M059J (cell line): ENCODE measurements at places on chromosomes 4 and X. TPM values are rescaled to one million over a fixed set of nuclear protein-coding genes. Genes with fewer than 3 reads are reported as not detected.

Gene PAQR3
- total RNA-seq: 10.7 and 17.5 TPM in 2 replicates

DNA sequence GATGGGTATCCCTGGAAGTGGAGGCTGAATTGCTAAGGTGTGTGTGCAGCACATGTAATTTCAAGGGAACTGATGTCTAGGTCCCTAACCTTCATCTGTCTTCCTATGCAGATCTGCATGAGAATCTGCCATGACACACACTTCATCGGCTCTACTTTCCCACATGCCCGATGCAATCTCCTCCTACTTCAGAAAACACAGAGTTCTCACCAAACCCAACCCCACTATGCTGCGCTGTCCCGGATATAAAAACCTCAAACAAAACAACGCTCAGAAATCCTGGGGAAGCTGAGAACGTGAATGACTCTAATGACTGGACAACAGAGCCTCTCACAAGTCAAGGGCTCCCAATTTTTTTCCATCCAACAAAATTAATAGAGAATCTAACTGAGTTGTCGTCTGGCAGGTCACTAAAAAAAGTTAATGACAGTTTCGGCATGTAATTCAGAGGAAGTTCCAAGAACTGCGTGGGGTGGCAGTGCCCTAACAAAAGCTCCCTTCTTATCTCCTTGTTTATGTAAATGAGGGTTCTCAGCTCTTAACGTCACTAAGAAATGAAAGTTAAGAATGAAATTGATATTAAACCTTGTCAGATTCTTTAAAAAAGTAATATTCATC, 39.0 kb downstream of the STX18 start:
- no peak for DNase-seq

DNA sequence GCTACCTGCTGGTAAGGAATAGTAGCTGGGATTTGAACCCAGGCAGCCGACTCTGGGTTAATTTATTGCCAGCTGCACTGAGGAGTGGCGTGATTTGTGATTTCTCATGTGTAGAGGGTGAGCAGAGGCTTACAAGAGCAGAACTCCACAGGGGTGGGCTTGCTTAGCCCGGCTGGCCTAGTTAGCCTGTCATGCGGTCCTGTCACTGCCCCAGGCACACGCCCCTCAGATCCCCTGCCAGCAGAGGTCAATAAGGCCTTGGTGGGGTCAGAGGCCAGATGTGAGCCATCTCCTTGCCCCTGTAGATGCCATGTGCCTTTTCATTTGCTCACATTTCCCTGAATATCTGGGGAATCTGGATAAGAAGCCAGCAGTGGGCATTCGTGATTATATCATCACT, 13.4 kb downstream of the NSDHL start:
- no peak for DNase-seq

Gene PCSK1N
- 4.1 and 9.0 TPM in 2 replicates for total RNA-seq

Gene ZNF711
- 1.4 and 1.6 TPM in 2 replicates for total RNA-seq

Gene NIPAL1
- total RNA-seq: 3.3 and 4.6 TPM in 2 replicates

Gene RAB28
- 28.5 and 40.2 TPM in 2 replicates for total RNA-seq

- DNase-seq: no peak
These were observed 113.4 kb downstream of the PACRGL start for GRCh38 chr4:20813700-20814099.

GRCh38 chr4:141002323-141002805, 130.9 kb downstream of the RNF150 start:
- DNase-seq: no peak

- DNase-seq: no peak
These were observed 85.5 kb downstream of the SNCA start for GRCh38 chr4:89751416-89751815.

GRCh38 chr4:15343000-15343399, 84.8 kb upstream of the C1QTNF7 start:
- DNase-seq: no peak

Gene DCAF8L2
- 0.17 and 2.1 TPM in 2 replicates for total RNA-seq

DNA sequence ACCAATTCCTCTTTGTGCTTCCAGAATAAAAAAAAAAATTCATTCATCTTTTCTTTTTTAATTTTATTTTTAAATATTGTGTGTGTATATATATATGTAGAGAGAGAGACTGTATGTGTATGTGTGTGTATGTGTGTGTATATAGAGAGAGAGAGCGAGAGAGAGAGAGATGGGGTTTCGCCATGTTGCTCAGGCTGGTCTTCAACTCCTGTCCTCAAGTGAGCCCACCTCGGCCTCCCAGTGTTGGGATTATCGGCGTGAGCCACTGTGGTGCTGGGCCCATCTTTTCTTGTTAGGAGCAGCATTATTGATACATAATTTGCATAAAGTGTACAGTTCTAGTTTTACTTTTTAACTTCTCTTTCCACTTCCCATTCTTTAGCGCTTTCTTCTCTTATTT, 33.6 kb downstream of the KDM6A start:
- DNase-seq: no peak

DNA sequence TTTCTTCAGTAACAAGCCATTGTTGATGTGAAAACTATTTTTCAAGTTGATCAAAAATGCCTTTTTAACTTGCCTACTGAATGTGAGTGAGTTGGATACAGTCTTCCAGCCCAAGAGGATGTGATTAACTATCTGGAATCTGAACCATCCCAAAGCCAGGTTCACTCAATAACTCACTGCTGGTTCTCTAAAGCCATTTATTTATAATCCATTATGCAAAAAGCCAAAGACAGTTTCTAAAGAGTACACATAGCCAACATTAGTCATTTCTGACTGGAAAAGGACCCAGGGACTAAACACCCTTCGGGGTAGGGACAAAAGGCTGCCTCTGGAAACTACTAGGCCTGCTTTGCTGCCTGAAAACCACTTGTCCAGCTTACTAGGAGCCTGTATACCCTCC, 109.6 kb downstream of the SHROOM4 start:
- DNase-seq: peak; percentile 54

GRCh38 chr4:141132709-141133145, 542 bp downstream of the RNF150 start:
- DNase-seq: peak; percentile 23

GRCh38 chr4:164424846-164425245, 329.1 kb upstream of the SMIM31 start:
- no peak for DNase-seq

GRCh38 chr4:6991771-6992557, 51.2 kb upstream of the TADA2B start:
- peak; percentile 96 for DNase-seq

Gene SMIM31
- total RNA-seq: not detected in 2 replicates

Gene HSFX3
- total RNA-seq: not detected in 2 replicates

Gene CLIC2
- 1.3 and 1.5 TPM in 2 replicates for total RNA-seq

DNA sequence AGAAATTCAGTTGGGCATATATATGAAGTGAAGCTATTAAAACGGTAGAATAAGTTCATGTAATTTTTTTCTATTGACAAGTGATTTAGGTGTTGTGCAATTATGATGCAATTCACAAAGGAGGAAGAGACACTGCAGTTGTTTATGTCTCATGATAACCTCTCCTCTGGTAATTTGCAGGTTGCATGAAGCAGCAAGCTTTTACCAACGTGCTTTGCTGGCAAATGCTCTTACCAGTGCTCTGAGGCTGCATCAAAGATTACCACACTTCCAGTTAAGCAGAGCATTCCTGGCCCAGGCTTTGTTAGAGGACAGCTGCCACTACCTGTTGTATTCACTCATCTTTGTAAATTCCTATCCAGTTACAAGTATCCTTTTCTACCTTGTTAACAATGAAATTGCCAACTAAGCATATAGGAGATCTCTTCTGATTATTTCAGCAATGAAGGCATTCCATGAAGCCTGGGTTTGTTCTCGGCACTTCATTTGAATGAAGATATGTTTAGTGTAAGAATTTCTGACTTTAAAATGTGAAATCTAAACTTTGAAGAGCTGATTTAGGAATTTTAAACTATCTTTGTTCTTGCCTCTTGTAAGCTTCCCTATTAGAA, 3.9 kb downstream of the TMEM33 start:
- DNase-seq: no peak

DNA sequence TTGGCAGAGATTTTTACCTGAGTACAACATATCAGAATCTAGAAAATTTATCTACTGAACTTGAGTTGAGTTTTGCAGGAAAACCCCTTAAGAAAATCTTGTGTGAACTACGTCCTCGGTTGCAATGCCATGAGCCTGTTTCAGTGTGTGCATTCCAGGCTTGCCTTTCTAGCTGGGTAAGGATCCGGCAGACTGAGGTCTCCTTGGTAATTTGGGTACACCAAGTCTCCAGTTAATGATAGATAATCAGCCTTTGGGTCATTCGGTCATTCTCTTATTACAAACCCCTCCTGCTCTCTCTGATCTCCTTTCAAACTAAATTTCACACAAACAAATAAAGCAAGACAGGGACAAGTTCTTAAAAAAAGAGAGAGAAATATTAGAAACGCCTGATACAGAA, 5.9 kb upstream of the HAND2 start:
- no peak for DNase-seq

GRCh38 chr4:39043058-39043860, 11.1 kb upstream of the TMEM156 start:
- peak; percentile 69 for DNase-seq

GRCh38 chr4:180581061-180581460, 1662.1 kb upstream of the TENM3 start:
- DNase-seq: no peak

Gene CHST7
- 11.0 and 17.4 TPM in 2 replicates for total RNA-seq

DNA sequence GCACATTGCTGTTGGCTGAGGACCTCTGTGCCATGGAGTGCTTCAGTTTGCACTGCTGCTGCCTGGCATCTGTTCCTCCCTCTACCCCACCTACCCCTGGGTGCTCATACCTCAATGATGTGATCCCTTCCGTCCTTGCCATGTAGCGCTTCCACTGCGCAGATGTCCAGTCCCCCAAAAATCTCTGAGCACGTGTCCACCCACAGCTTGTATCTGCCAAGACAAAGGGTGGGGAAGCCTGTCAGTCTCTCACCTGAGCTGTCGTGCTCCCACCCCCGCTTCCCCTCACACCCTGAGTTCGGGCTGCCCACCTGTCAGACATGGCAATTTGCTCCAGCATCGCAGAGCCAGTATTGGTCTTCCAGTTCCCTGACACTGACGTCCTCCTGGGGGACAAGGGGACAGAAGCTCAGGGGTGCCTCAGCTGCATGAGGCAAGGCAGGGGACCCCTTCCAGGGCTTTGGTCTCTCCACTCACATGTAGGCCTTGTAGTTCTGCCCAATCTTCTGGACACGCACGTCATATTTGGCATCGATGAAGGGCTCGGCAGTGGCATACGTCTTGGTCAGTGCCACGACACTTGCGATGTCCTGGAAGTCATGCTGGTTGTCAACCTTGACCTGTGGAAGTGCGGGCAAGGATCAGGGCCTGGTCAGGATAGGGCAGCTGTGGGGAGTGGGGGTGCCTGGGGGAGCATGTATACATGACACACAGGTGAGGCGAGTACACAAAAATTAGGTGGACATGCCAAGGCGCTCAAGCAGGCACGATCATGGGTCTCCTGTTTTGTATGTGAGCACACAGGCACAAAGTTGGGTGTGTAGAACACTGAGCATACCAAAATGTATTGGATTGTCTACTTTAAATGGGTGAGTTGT, 6.0 kb upstream of the TIMP1 start:
- no peak for DNase-seq

- DNase-seq: no peak
These were observed 68.0 kb downstream of the CCNG2 start for GRCh38 chr4:77225022-77225421.

- no peak for DNase-seq
These were observed 104.9 kb downstream of the CHIC2 start for GRCh38 chr4:53959343-53960120.

GRCh38 chrX:16983051-16983450, 36.6 kb downstream of the REPS2 start:
- no peak for DNase-seq

DNA sequence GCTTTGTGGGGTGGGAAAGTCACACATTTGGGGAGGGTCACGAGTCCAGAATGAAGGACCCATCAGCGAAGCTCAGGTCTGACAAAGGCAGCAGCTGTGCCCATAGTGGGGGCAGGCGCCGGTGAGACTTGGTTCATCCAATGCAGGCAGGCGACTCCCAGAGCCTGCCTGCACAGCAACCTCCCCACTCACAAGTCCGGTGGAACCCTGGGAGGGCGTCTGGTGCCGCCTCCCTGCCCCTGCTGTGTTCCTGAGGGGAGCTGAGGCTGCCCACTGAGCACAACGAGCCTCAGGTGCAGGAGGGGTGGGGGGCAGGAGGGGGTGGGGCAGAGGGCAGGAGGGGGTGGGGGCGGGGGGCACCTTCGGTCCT, 13.7 kb downstream of the LRPAP1 start:
- DNase-seq: no peak

Gene MTCP1
- total RNA-seq: 3.8 and 11.6 TPM in 2 replicates

DNA sequence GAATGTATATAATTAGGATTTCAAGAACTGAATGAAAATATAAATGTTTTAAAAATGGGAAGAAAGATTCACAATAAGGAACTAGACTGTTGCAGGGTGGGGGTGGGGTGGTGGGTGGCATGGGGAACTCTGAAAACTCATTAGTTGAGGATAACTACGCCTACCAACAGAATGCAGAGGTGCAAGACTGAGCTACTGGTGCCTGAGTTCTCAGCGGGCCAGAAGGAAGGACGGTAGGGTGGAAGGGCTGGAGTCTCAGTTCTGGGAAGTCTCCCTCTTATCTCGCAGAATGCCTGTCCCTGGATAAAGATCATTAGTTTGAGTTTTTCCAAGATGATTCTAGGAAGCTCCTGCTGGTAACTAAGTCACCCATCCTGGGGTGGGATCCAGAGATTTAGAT, 1.3 kb upstream of the SOD3 start:
- no peak for DNase-seq

Gene EXOC1L
- total RNA-seq: not detected in 2 replicates

GRCh38 chr4:120977435-120977997, 55.0 kb upstream of the PRDM5 start:
- peak; percentile 45 for DNase-seq

DNA sequence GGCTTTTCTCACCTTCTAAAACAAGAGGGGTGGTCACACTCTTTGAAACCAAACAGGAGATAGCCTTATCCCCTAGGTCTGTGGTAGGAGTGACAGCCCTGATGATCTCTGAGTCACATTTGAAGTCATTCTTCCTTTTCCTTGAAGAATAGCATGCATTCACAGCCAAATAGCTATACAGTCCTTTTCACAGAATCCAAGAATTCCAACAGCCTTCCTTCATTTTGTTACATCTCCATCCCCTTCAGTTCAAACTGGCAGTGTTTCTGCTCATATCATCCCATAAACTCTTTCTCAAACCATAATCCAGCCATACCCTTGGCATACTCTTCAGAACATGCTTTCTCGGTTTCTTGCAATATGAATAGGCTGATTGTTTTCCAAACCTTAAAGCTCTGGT, 33.3 kb upstream of the TMEM184C start:
- DNase-seq: no peak

DNA sequence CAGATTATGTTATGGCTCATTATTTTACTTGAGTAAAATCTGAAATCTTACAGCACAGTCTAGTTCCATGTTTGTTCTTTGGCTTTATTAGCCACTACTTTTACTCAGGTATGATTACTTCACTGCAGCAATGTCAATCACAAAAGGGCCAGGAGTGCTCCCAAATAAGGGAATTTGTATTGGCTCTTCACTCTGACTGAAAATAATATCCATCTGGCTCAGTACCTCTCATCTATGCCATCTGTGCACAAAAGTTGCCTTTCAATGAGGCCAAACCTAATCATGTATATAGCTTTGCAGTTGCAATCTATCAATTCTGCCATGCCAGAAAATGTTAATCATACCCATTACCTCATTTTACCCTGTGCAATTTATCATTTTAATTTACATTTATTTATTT, 161.1 kb downstream of the TECRL start:
- no peak for DNase-seq
